Activated T-cell treated with anti-CD3 and anti-CD28 coated beads, Interleukin-2, amount 50 U/mL, for 48 hours (primary cell): ENCODE measurements at places on chromosomes 12 and 14.

GRCh38 chr12:64181430-64182291 lies 40.4 kb downstream of the KICS2 start:
- DNase-seq = no peak

DNA sequence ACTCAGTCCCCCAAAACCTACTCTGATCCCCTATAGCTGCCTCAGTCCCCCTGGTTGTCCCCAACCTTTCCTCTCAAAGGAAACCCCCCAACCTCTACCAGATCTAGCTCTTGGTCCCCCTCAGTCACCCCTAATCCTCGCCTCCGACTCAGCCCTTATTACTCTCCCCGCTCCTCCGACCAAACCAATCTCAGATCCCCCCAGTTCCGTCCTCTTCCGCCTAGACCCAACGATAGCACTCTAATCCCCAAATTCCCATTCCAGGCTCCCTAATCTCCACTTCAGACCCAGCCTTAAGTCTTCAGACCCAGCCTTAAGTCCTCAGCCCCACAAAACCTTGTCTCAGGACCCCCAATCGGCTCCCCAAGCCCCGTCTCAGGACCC lies 612 bp downstream of the VPS37B start:
- no peak for DNase-seq

GRCh38 chr14:36655963-36656686 lies 5.5 kb upstream of the PAX9 start:
- peak; percentile 55 for DNase-seq

DNA sequence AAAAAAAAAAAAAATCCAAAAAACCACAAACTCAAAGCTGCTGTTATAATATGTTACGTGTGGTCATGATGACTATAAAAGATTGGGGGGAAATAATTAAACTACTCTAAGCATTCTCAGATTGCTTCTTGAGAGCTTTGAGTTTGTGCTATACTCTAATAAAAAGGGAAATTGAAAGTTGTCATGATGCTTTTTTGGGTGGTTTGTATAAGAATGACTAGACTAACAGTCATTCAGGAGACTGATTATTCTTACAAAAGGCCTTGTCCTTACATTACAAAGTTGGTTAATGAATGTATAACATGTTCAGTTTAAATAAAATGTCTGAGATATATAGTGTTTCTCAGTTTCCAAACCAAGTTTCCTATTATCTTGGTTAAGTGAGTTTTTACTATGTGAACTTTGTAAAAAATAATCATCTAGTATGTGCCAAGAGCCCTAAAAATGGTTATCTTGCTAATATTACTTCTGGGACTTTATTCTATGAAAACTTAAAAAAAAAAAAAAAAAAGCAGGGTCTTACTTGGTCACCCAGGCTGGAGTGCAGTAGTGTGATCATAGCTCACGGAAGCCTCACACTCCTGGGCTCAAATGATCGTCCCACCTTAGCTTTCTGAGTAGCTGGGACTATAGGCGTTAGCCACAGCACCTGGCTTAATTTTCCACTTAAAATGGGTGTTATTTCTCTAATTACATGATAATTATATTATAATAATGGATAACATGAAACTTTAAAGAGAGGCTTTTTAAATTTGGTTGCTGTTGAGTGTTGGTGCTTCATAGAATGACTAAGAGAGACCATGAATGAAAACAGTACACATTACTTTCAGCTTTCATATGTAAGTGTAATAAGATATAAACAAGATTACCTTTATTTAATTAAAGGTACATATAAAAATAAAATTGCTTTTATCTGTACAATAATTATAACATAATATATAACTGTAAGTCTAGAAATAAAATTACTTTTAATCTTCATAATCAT lies 459.6 kb upstream of the RGS6 start:
- no peak for DNase-seq

- DNase-seq = no peak
Measured at GRCh38 chr12:25566202-25566949, 13.3 kb upstream of the LMNTD1 start.

GRCh38 chr14:20429801-20430669 lies 5.9 kb downstream of the KLHL33 start:
- DNase-seq = no peak

DNA sequence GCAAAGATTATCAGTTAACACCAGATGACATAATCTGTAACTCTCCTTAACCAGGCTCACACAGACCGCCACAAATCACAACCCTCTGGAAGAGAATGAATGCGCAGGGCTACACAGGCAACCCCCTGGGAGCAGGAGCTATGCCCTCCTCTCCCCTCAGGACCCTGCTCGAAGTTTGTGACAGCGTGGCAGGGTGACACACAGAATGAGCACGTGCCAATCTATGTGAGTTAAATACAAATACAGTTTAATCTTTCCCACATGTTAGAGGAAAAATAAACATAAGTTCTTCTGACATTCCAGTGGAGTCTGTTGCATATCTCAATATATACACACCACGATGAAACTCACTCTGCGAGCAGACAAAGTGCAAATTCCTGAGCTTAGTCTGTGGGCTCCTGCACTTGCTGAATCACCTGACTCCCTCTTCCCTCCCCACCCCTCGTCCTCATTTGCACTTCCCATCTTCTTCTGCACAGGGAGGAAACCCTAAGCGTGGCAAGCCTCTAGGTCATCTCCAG lies 37.6 kb downstream of the BCAT1 start:
- DNase-seq = no peak

GRCh38 chr14:45651890-45652289 lies 398.9 kb upstream of the MIS18BP1 start:
- DNase-seq = no peak

DNA sequence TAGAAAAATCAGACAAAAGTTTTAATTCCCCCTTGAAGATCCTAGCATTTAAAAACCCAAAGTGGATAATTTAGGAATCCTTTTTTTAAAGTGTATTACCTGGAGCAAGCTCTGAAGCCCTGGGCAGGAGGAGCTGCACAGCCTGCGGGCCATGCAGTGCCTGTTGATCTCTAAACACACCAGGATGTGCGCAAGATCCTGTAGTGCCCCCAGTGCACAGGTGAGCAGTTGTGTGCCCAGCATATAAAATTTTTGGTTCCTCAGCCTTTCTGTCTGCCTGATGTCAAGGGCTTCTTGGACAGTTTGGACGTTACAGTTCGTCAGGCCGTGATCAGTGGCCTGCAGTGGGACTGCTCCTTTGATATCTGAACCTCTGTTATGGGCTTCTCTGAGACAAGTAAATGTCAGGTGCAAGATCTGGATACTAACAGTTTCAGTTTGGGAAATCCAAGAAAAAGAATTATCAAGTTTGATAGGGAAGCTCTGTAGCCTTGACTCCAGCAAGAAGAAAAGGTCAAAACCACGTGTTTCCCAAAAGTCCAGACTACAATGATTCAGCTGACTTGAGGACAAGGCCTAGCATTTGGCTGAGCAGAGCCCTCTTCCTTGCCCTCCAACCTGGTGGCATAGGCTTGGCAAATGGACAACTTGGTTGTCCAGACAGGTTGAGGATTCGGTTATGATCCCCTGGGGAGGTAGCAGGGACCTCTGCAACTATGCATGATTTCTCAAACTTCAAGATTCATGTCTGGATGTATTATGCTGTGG lies 1.0 kb downstream of the ATXN7L3B start:
- peak; percentile 28 for DNase-seq
